ENCODE measurements at places on chromosomes 11 and 22.

DNA sequence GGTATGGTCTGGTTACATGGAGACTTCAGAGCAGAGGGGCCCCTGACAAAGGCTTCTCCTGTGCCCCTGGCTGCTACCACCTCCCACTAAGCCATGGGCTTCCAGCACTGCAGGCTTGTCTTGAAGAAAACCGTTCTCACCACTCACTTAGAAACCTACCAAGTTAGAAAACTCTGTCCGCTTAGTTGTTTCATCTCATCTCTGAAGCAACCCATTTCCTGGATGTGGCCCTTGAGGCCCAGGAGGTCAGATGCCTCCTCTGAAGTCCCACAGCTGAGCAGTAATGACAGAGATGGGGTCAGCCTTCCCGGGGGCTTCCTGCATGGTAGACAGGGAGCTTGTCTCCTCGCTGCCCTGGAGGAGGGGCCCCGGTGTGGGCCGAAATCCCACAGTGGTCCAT is 12.9 kb downstream of the CSF2RB start:
- no peak for DNase-seq

DNA sequence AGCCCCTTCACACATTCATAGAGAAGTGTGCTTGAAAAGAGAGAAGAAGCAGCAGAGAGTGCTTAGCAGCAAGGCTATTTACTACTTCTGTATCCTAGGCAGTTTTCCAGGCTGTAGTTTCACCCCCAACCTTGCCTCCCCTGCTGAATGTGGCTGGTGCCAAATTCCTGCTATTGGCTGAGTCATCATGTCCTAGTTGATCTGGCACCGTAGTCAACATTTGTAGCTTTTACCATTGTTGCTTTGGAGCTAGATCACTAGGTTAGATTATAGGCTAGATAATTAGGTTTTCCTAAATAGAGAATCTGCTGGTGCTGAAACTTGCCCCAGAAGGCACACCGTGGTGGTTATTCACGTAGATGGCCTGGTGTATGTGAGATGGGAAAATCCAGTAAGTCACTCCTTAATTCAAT is 32.7 kb downstream of the ARHGAP42 start:
- DNase-seq = no peak

DNA sequence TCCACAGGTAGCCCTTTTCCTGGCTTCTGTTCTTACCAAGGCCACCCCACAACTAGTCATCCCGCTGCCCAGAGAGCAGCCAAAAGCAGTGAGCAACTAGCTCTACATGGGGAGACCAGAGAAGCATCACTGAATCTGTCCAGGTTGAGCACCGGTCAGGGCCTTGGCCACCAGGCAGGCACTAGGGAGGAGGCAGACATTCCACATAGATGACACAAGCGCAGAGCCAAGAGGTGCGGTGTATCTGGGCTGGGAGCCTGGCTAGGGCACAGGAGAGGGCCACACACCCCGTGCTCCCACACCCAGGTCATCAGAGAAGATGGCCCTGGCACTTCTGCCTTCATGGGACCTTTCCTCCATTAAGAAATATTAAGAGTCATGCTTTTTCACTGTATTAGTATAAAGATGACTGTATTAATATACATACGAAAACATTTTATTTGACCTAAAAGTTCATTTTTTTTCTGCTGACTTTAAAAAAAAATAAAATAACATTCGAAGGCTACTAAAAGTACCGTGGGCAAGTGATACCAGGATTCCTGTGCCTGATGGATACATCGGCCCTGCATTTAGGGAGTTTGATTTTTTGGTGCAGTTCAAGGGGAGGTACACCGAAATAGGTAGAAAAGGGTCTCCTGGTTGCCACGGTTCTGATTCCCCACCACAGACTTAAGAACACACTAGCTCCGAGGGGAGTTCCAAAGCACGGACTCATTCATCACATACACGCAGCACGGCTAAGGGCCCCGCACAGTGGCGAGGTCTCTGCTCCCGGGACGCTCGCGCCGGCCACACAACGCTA is 1.2 kb downstream of the DGCR2 start:
- no peak for DNase-seq

GRCh38 chr11:116791002-116791812 is 472 bp downstream of the APOA5 start:
- DNase-seq = peak; percentile 62

GRCh38 chr11:73480677-73481076 is 104.5 kb downstream of the RELT start:
- DNase-seq = no peak

GRCh38 chr11:34234086-34234740 is 123.6 kb downstream of the ABTB2 start:
- peak; percentile 59 for DNase-seq

- no peak for DNase-seq
These were observed 121.5 kb downstream of the CHST1 start for GRCh38 chr11:45543808-45544422.

All from stimulated activated CD8-positive, alpha-beta memory T cell treated with anti-CD3 and anti-CD28 coated beads, Interleukin-12 subunit alpha, Interleukin-12 subunit beta, amount 100 ng/mL, for 1 hour (primary cell).